ENCODE measurements at places on chromosomes 1 and 21. TPM values are rescaled to one million over a fixed set of nuclear protein-coding genes. Genes with fewer than 3 reads are reported as not detected.

Gene CELA2B
- total RNA-seq = not detected

Gene TRAF3IP3
- 0.46 TPM for total RNA-seq

Gene CATSPERE
- 4.2 TPM for total RNA-seq

Gene CYP2J2
- 1.6 TPM for total RNA-seq

Gene TPTE
- total RNA-seq = not detected

Gene AKNAD1
- 2.8 TPM for total RNA-seq

Gene HRNR
- total RNA-seq = not detected

Gene MTF1
- total RNA-seq = 4.2 TPM

Gene CRYAA
- total RNA-seq = not detected
